Activated CD8-positive, alpha-beta memory T cell treated with anti-CD3 and anti-CD28 coated beads, Interleukin-2, amount 10 ng/mL, durations not matched to agents 7 days and 5 days (primary cell): ENCODE measurements at places on chromosomes 3 and 15.
A peak's percentile ranks its signal among the peaks of the same experiment; 100 is the strongest.

- no peak for DNase-seq
Observed at GRCh38 chr3:12040902-12041301, 36.7 kb downstream of the SYN2 start.

DNA sequence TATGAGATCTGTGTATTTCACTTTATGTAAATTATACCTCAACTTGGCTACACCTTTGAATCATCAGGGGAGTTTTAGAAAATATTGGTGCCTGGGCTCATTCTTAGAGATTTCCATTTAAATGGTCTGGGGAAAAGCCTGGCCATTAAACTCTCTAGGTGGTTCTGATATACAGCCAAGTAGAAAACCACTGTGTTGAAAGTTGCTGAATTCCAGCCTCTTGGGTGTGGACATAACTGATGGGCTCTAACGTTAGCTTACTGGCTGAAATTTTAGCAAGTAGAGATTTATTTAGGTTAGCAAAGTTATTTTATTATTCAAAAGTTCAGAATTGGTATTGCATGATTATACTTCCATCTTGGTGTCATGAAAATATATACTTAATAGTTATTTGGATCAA lies 84.1 kb downstream of the ATG7 start:
- DNase-seq = no peak

GRCh38 chr3:113105093-113105449 lies 106.3 kb upstream of the BOC start:
- DNase-seq = no peak

DNA sequence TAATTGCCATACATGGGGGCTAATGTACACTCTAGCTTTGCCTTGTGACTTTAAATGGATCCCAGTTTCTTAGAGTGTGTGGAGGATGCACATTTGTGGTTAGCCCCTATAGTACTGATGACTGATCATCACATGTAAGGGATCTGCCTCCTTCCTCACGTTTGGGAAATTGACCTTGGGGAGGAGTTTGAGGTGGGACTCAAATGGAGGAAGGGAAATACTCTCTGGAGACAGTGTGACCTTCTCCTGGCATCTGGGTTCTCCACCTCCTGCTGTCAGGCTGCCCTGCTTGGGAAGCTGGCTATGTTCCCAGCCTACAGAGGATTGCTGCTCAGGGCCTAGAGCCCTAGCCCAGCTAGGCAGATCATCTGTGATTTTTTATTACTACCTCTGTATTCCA lies 48.7 kb downstream of the PPM1L start:
- no peak for DNase-seq

- DNase-seq = no peak
Observed at GRCh38 chr3:198113206-198114053, 153.4 kb downstream of the LMLN start.

GRCh38 chr15:74867466-74868038 lies 5.6 kb downstream of the SCAMP2 start:
- DNase-seq = no peak

GRCh38 chr3:43709022-43709421 lies 18.3 kb downstream of the ABHD5 start:
- no peak for DNase-seq

DNA sequence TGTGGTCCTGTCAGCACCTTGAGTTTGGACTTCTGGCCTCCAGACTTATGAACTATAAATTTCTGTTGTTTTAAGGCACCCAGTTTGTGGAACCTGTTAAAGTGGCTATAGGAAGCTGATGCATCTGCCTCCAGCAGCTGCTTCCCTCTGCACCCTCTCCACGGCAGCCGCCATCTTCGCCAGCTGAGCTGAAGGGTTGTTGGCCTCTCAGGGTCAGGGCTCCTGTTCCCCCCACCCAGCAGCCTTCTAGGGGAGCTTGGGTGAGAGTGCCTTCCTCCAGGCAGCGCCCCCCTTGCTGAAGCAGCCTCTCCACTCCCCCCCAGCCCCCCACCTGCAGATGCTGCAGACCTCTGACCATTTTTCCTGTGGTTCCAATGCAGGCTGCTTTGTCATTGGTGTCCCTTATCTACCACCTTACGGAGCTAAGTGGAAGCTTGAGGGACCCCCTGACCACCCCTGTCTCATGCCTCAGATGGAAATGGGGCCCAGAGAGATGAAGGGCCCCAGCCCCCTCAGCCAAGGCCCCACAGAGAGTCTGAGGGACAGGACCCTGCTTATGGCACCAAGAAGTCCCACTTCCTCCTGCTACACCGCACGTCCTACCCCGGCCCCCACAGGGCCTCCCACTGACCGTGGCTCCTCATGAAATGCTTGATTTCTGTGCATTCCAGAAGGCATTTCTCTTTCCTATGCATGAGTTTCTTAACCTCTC lies 61.4 kb upstream of the TLE3 start:
- DNase-seq = no peak

DNA sequence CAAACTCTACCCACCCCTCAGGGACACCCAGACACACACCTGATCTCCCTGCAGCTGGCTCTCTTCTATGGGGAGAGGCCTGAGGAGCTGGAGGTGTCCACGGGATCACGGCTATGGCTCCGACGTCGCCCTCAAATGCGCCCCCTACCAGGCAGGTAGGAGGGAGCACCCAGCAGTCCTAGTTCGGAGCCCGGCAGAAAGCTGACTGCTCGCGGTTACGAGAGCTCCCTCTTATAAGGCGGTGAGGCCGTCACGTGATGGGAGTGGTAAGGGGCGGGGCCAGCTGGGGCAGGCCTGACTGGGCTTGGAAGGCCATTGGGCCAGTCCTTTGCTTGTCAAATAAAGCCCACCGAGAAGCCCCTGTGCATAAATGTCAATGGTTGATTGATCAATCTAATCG lies at the start of gene PRR20G:
Gene PRR20G, minus strand, starts transcription at position 207 of the 400 bp plus-strand sequence. CDS start 681 bp downstream, outside the sequence.
- no peak for DNase-seq

DNA sequence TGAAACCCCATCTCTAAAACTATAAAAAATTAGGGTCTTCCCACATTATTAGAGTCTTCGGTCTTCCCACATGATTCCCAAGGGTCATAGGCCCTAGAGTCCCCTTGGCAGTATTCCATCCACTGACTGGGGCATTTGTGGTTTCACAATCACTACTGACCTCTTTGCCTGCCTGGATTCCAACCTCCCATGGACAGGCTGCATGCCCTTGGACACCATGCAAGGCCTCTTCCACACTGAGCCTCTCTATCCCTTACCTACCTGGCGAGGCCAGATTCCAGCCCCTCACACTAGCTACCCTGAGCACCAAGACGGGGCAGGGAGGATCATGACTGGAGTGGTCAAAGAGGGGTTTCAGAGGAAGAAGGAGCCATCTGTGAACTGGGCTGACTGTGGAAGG lies 64.4 kb downstream of the SRGAP3 start:
- DNase-seq = no peak

DNA sequence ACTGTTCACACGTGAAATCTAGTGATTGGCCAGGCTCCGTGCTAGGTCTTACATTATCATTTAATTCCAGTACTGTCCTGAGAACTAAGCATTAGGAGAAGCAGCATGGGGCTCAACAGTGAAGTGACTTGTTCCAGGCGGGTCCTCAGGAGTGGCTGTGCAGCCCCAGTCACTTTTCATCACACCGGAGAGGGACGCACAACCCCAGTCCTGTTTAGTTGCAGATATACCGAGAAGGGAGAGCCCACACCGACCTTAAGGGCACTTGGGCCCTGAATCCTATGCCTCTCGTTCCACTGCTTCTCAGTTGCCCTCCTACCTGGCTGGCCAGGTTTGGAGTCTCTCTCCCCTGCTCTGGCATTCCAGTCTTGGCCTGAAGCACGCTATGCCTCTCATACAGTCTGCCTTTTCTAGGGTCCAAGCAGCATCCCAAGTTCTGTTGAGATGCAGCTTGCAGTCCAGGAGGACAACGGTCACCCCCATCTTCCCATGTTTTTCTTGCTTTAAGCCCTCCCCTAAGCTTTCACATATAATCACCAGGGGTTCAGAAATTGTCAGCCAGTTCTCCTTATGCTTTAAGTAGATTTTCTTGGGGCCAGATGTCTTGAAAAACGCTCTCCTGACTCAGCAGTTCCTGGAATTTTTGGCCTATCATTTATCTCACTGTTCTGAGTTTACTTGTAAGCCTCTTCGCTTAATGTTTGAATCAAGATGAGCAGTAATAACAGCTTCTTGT lies 10.1 kb downstream of the FAM131A start:
- no peak for DNase-seq

DNA sequence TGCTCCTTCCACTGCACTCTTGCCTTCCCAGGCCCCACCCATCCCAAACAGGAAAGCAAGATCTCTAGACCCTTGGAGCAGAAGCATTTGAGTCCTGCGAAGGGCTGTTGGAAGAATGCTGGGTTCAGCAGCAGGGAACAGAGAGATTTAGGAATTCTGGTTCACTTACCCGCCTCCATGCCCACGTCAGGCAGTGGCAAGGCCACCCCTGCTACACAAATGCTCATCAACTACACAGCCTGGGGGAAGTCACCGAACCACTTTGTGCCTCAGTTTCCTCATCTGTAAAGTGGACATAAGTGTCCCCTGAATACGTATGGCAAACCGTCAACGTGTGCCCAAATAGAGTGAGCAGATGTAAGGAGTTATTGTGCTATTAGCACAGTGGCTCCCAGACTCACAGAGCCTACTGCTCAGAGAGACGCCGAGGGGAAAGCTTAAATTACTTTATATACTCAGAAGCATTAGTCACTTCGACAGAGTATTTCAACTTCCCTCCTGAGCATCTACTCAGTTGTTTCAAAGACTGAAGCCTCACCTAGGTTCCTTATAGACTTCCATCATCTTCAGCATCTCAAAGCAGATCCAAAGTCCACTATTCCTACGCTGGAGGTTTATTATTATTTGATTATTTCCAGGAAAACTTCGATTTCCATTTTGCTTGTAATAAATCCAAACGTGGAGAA lies 905 bp downstream of the HOMER2 start:
- no peak for DNase-seq

DNA sequence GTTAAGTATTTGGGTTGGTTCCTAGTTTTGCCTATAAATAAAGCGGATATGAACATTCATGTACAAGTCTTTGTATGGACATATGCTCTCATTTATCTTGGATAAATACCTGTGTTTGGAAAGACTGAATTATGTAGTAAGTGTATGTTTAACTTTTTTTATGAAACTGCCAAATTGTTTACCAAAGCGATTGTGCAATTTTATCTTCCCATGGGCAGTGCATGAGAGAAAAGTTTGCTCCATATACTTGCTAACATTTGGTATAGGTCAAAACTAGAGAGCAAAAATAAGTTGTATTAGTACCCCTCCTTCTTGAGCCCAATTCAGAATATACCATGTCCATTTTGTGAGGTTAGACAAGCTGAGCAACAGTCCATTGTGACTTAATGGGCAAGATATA lies 502.6 kb downstream of the SQOR start:
- no peak for DNase-seq

- DNase-seq = peak; percentile 85
Observed at GRCh38 chr15:90845201-90845949, 23.0 kb upstream of the FURIN start.

- no peak for DNase-seq
Observed at GRCh38 chr3:86771741-86772512, 219.0 kb downstream of the VGLL3 start.

- no peak for DNase-seq
Observed at GRCh38 chr3:126546549-126547239, 12.0 kb downstream of the C3orf22 start.

DNA sequence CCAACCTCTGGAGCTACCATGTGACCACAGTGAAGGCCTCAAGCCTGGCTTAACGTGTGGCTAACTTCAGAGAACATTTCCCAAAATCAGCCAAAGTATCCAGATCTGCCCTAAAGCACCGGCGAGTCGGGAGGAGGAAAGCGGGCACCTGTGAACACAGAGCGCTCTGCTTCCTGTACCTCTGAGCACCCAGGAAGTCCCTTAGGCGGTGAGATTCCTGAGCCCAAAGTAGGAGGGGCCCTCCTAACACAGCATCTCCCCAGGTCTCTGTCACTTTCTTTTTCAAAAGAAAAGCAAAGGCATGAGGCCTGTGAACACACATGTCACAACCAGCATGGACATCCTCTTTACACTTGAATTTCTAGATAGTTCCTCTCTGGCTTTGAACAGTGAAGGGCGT lies 944 bp upstream of the EIF4E3 start:
- peak; percentile 76 for DNase-seq

- no peak for DNase-seq
Observed at GRCh38 chr3:168427835-168428475, 332.2 kb upstream of the GOLIM4 start.

DNA sequence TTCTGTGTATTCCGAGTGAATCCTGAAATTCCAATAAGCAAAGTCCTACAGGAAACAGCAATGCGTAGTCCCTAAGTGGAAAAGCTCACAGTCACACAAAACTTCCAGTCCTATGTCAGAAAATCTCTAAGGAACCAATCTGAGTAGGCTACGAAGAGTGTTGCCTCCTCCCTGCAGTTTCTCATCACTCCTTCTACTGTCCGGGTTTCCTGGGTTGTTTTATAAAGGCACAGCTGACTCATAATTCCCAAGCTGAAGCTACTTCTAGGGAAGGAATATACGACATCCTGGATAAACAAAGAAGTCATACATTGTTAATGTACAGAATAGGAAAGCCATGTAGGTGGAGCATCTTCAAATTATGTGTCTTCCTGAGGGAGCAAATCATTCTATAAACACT lies 65.7 kb upstream of the RGMA start:
- no peak for DNase-seq

DNA sequence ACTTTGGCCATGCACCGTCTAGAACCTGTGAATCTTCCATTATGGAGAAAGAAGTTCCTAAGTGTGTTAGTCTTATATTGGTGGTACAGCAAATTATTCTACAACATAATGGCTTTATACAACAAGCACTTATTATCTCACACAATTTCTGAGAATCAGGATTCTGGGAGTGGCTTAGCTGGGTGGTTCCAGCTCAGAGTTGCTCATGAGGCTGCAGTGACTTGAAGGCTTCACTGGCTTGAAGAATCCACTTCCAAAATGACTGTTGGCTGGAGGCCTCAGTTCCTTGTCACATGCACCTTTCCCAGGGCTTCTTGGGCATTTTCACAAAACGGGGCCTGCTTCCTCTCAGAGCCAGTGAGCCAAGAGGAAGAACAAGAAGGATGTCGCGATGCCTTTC lies 82.3 kb upstream of the RNF7 start:
- DNase-seq = no peak

DNA sequence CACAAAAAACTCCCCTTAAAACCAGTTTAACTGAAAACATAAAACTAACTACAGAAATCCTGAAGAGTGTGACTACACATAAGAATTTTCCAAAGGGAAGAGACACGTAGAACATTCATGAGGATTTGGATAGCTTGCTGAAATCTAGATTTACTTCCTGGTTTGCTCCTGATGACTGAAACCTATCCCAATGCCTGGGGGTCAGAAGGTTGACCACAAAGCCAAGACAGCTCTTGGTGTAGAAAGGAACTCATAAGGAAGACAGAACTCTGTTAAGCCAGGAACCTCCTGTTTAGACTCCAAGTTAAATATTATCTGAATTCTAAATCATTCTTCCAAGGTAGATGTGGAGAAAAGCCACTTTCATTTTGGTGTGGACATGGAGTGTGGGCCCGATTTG lies 92.8 kb downstream of the TFG start:
- DNase-seq = no peak

- DNase-seq = no peak
Observed at GRCh38 chr15:36992454-36992853, 107.9 kb downstream of the MEIS2 start.
